DND-41 (cell line): ENCODE measurements at places on chromosomes 12 and 14.

DNA sequence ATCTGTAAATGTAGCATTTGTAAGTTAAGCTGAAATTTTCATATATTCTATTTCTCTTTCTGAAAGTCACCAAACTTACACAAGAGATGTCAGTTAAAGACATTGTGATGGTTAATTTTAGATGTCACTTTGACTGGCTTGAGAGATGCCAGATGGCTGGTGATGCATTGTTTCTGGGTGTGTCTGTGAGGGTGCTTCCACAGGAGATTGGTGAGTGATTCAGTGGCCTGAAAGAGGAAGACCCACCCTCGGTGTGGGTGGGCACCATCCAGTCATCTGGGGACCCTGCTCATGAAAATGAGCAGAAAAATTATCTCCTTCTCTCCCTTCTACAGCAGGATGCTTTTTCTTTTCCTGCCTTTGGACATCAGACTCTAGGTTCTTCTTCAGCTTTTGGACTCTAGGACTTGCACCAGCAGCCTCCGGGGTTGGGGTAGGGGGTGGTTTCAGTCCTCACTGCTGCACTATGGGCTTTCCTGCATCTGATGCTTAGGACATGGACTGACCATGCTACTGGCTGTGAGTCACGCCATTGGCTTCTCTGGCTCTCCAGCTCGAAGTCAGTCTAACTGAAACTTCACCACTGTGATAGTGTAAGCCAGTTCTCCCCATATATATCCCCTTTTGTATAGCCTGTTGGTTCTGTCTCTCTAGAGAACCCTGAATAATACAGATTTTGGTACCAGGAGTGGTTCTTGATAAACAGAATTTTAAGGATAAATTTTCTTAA is 20.9 kb downstream of the PDE6H start:
- no peak for DNase-seq
- H3K4me3 ChIP-seq: no peak overlapping the region
- no peaks in the 10 kb centered on the region for H3K27me3 ChIP-seq
- H3K4me1 ChIP-seq: peaks cover 20% of the 10 kb centered on the region

DNA sequence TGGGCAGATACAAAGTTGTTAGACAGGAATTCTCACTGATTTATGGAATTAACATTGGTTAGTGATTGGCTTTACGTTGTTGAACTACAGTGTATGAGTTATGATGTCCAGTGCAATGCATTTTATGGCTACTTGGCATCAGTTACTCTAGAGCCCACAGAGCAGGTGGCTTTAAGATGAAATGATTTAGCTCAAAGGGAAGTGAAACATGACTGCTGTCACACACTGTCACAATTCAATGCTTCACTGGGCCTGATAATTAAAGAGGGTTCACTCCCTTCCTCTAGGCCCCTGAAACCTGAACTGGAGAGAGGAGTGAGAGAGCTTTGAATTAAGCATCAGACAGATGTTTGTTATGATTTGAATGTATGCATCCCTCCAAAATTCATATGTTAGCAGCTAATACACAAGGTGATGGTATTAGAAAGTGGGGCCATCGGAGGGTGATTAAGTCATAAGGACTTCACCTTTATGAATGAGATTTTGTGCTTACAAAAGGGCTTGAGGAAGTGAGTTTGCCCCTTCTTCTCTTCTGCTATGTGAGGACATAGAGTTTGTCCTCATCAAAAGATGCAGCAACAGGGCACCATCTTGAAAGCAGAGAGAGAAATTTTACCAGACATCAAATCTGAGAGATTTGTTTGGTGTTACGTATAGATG is 175.8 kb upstream of the GRIN2B start:
- H3K27ac ChIP-seq: no peak overlapping the region
- peaks cover 3% of the 10 kb centered on the region for H3K27me3 ChIP-seq

GRCh38 chr12:42960087-42960527 is 370.6 kb upstream of the PRICKLE1 start:
- H3K27ac ChIP-seq: no peak overlapping the region
- no peak for DNase-seq
- no peak overlapping the region for H3K4me3 ChIP-seq

DNA sequence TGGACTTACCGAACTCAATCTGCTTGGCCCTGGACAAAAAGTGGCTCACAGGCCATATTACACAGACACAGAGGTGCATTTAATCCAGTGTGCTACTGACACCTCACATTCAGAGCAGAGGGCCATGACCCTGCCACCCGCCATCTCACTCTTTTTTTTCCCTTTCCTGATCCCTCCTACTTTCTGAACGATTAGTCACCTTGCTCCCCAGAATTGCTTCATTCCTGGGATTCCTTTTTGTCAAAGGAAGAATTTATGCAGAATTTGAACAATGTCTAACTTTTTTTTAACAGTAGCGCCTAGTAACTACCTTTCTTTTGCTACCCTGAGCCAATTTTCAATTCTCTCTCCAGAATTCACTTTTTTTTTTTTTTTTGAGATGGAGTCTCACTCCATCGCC is 4.6 kb downstream of the PKP2 start:
- H3K27me3 ChIP-seq: no peaks in the 10 kb centered on the region
- no peaks in the 10 kb centered on the region for H3K36me3 ChIP-seq
- no peak overlapping the region for H3K27ac ChIP-seq
- no peak for DNase-seq

DNA sequence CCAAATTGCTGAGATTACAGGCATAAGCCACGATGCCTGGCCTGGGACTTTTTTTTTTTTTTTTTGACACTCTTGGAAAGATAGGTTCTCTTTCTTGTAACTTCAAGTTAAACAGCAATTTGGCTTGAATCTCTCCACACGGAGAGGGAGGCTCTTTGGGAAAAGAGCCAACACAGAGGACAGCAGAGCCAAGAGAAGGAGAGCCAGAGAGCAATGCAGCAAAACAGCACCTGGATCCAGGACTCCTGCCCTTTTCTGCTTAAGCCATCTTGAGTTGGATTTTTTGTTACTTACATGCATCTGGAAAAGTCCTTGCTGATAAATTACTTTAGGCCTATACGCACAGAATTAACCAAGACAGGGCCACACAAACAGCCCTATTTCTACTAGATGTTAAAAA is 176.8 kb downstream of the APAF1 start:
- H3K27me3 ChIP-seq: peaks cover 14% of the 10 kb centered on the region
- no peak overlapping the region for H3K27ac ChIP-seq
- H3K4me1 ChIP-seq: no peaks in the 10 kb centered on the region
